ENCODE measurements at places on chromosomes 1 and 21. TPM values are rescaled to one million over a fixed set of nuclear protein-coding genes. Genes with fewer than 3 reads are reported as not detected.

The MFAP2 gene
- 89.3 TPM for total RNA-seq

The NEGR1 gene
- total RNA-seq: 22.3 TPM

- no peaks in the 10 kb centered on the region for H3K27me3 ChIP-seq
- no peak for DNase-seq
- H3K4me3 ChIP-seq: no peak overlapping the region
- H3K27ac ChIP-seq: no peak overlapping the region
- H3K36me3 ChIP-seq: no peaks in the 10 kb centered on the region
- peaks cover 7% of the 10 kb centered on the region for H3K4me1 ChIP-seq
Observed at GRCh38 chr21:29231756-29232529, 66.8 kb upstream of the BACH1 start.

DNA sequence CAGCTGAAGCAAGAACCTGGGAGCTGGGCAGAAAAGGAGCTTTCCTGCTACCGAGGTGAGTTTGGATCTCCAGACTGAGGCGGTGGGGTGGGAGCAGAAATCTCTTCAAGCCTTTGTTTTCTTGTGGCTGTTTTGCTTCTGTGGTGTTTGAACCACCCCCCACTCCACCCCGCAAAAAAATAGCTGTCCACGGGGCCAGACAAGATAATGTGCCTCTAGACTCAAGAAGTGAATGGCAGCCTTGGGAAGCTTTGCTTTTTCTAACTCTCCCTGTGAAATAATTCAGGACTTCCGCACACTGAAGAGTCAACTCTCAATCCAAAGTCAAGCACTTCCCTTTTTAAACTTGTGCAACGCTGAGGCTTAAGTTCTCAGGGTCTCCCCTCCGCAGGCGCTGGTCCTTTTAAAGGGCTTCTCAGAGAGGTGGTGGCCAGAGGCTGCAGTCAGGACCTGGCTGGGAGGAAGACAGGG lies 159.6 kb upstream of the COA6 start:
- H3K4me1 ChIP-seq: peaks cover 29% of the 10 kb centered on the region
- H3K4me3 ChIP-seq: peak overlapping the region; percentile 37
- peak; percentile 45 for DNase-seq
- no peaks in the 10 kb centered on the region for H3K36me3 ChIP-seq
- no peak overlapping the region for H3K27ac ChIP-seq
- H3K27me3 ChIP-seq: peaks cover 36% of the 10 kb centered on the region

Measured in muscle of leg (tissue), 16 donors.